ENCODE measurements at places on chromosomes 1 and 21. TPM values are rescaled to one million over a fixed set of nuclear protein-coding genes. Genes with fewer than 3 reads are reported as not detected.

The WNT3A gene
- total RNA-seq, result not detected

DNA sequence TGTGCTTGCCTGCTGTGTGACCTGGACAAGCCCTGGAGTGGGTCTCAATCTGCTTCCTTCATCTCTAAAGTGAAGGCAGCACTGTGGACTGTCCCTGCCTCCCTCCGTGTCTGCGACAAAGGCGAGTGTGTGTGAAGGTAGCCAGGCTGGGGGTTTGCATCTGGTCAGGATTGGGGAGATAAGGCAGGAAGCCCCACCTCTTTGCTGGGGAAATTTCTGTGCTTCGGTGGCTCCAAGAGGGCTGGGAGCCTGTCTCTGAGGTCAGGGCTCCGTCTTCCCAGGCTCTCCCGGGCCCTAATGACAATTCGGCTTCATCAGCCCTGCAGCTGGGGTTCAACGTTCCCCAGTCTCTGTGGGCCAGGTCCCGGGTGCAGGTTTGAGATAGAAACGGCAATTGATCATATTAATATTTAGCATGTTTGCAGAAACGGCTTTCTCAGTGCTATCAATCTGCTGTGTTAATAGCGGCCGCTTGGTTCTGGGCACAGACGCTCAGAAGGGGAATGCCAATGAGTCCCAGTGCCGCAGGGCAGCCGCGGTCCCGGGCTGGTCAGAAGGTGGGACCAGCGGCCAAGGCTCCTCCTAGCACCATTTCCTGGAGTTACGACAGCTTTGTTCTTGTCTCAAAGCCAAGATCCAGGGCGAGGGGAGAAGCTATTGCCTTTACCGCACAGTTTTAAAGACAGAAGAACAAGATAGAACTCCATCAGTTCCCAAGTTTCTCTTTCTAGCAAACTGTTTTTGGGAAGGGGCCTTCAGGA is 105.7 kb downstream of the PRDM16 start:
- H3K4me1 ChIP-seq, result no peaks in the 10 kb centered on the region
- H3K4me3 ChIP-seq, result no peak overlapping the region
- DNase-seq, result no peak

GRCh38 chr1:183460596-183460995 is 11.7 kb upstream of the SMG7 start:
- H3K27me3 ChIP-seq, result peaks cover 59% of the 10 kb centered on the region
- H3K4me1 ChIP-seq, result no peaks in the 10 kb centered on the region
- H3K4me3 ChIP-seq, result no peak overlapping the region
- no peak for DNase-seq

GRCh38 chr1:36988321-36988720 is 46.0 kb downstream of the GRIK3 start:
- no peak overlapping the region for H3K27ac ChIP-seq
- H3K36me3 ChIP-seq, result no peaks in the 10 kb centered on the region
- H3K4me1 ChIP-seq, result no peaks in the 10 kb centered on the region
- peaks cover 4% of the 10 kb centered on the region for H3K27me3 ChIP-seq
